Stimulated activated CD8-positive, alpha-beta memory T cell treated with anti-CD3 and anti-CD28 coated beads, Interleukin-15, amount 100 ng/mL, for 1 hour (primary cell): ENCODE measurements at places on chromosomes 7 and 10.

DNA sequence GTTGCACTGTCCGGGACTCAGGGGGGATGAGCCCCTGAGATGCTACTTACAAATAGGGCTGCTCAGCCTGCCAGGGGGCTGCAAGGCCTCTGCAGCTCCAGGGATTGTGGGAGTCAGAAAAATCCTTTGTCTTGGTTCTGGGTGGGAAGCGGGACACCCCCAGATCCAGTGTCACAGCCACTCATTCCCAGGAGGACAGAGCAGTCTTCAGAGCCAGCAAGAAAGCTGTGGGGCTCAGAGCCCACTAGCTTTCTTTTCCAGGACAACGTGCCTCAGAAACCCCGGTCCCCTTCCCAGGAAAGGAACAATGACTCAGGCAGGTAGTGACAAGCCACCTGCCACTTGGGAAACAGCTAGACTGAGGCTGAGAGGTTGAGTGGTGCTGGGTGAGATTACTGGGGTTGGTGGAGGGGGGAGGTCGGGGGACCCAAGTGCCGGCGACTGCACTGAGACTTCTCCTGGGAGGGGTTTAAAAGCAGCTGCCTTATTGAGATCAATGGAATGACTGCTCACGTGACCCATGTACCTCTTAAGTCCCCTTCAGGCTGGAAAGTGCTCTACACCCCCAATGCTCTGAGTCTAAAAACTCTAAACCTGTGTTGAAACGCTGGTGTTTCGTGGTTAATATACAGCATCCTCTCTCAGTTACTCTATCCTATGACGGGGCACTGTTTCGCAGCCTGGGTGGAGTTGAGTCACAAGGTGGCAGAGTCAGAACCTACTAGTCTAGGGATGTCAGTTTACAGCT, 123.6 kb downstream of the UBE2H start:
- DNase-seq: no peak

DNA sequence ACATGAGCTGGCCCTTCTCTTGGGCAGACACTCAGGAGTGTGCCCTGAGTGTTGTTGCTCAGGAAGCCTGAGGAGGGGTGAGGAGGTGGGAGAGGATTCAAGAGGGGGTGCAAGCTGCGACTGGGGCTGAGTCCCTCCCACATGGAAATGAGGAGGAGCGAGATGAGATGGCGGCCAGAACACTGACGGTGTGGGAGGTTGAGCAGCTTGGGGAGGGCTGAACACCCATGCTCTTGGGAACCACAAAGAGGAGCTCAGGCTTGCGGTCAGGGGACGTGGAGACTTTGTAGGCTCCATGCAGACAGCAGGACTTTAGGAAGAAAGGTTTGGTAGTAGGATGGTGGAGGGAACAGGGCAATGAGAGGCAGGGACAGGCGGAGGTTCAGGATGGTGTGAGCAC, 163.2 kb upstream of the SHH start:
- DNase-seq: no peak

DNA sequence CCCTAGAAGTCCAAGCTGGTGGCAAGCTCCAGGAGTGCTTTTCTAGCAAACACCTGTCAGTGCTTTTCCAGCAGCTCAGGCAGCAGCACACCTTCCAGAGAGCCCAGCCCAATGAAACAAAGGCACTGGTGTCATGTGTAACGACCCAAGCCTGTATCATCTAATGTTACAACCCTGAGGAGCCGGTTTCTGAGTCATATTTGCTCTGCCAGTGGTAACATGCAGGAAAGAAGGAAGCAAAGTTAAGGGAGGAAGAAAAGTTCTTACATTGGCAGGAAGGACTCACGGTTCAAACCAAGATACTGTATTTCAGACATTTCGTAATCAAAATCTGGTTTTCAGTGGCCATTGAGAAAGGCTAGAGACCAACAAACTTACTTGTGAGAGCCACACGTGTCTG, at the start of gene ANKRD22:
ANKRD22 (minus strand) TSS at position 139 of the 400 bp plus-strand sequence. CDS start 237 bp downstream, outside the sequence.
- DNase-seq: no peak

- DNase-seq: no peak
Observed at GRCh38 chr10:69854511-69855345, 53.0 kb downstream of the COL13A1 start.

DNA sequence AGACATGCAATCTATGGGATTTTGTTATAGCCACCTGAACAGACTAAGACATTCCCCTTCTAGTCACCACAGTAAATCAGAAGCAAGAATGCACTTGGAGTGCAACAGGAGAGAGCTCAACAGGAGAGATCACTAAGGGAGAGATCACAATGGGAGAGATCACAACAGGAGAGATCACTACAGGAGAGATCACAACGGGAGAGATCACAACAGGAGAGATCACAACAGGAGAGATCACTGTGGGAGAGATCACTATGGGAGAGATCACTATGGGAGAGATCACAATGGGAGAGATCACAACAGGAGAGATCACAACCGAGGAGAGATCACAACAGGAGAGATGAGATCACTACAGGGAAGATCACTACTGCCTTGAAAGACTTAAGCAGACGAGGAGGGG, 238.5 kb upstream of the PITRM1 start:
- no peak for DNase-seq

GRCh38 chr10:89651205-89651915, 6.3 kb upstream of the PANK1 start:
- DNase-seq: no peak

GRCh38 chr7:101857358-101857811, 40.0 kb downstream of the CUX1 start:
- no peak for DNase-seq
